NCI-H187 treated with DMSO at 0.1 percent for 48 hours (cell line): ENCODE measurements at places on chromosomes 11 and 22.
A peak's percentile ranks its signal among the peaks of the same experiment; 100 is the strongest.

- no peak for DNase-seq
Observed at GRCh38 chr11:62954478-62954877, 30.3 kb downstream of the SLC22A6 start.

DNA sequence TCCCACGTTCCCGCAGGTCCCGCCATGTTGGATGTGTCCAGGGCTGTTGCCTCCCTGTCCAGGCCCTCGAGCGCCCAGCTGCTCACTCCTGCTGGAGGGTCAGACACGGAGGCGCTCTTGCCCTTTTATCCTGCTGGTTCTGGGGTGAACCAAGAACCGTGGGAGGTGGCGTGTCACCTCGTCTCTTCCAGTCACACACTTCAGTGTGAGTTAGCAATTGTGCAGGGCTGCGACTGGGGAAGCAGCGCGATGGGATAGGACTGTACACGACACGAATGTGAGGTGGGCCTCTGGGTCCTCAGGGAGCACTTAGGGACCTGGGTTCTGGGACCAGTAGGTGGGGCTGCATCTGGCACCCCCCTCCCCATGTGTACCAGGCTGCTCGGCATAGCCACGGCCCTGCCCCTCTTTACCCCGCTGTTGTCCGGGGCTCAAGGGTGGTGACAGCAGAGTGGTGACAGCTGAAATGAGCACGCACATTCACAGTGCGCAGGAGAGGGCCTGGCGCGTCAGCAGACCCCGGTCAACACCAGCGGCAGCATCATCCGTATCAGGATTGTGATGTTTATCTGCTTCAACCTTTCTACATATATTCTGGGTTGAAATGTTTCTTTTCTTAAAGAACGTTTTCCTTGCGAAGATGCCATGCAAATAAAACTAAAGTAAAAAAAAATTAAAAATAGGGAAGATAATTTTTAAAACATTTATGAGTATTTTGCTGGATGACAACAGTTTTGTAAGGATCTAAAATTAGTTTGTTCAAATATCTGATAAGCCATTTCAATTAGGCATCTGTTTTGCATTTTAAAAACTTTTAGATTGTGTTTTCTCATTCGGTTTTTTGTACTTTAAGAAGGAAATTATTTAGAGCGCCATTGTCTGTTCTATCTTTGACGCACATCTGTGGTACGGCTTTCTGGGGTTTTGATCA is 210.7 kb downstream of the TBC1D22A start:
- DNase-seq = no peak

DNA sequence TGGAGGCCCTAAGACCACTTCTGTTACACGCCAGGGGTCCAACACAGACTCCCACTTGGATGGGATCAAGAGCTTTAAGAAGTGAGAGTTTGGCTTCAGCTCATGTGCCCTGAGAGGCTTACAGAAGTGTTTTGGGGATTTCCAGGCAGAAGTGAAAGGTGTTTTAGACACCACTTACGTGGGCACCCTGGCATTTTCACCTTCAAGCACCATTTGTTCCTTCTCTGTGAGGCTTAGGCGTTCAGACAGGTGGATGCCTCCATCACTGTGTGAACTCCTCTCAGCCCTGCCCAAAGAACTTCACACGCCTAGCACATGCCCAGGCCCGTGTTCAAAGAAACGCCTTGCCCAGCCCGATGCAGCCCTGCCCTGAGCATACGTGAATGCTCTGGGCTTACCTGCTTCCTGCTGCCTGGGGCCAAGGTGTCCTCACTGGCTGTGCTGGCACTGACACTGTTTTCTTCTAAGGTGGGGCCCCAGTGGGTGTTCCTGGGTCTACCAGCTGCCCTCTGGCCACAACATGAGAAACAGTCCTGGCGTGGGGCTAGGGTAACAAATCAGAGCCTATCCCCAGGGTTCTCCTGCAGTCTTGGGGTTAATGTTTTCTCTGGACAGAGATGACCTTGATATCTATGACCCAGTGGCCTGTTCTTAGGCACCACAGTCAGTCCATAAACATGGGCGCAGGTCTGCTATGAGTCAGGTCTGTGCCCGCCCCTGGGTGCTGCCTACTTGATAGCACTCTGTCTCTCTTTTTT is 34.0 kb downstream of the AMPD3 start:
- DNase-seq = no peak

GRCh38 chr22:40904101-40904500 is 42.2 kb upstream of the DNAJB7 start:
- no peak for DNase-seq

DNA sequence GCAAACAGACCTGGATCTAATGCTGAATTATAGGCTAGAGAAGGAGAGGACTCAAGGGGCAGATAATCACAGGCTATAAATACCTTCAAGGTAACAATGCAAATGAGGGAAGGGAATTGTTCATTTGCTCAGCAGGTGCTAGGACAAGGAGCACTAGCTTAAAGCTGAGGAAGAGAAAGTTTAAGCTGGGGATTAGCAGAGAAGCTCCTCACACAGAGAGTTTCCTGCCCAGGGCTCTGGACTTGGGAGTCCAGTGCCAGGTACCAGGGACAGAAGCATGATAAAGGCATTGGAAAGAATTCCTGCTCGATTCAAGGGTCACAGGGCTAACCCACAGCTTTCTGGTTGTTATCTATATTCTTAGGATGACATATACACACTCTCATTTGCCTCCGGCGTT is 509.9 kb downstream of the NTM start:
- DNase-seq = no peak

- no peak for DNase-seq
Observed at GRCh38 chr22:45496451-45496941, 6.2 kb upstream of the FBLN1 start.

GRCh38 chr11:70857894-70858293 is 394.5 kb downstream of the SHANK2 start:
- no peak for DNase-seq

DNA sequence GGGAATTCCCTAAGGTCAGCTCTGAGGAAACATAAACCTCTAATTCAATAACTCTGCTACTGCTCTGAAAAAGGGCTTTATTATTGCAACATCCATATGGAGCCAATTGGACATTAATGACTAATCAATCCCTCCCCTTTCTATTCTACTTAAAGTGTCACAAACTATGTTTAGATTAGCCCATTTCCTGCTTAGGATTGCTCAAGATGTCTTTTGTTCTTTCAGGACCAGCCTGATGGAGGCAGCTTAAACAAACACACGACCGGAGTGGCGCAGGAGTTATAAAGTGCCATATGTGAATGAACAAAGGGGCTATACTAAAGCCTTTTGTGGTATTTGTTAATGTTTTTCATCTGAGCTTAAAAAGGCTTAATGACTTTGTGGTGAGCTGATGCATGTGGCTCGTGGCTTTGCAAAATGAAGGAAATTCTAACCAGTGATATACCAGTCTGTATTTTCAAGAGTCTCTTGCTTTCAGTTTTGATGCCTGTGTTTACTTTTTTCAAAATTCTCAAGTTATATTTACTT is 354.4 kb downstream of the SOX6 start:
- DNase-seq = peak; percentile 97

DNA sequence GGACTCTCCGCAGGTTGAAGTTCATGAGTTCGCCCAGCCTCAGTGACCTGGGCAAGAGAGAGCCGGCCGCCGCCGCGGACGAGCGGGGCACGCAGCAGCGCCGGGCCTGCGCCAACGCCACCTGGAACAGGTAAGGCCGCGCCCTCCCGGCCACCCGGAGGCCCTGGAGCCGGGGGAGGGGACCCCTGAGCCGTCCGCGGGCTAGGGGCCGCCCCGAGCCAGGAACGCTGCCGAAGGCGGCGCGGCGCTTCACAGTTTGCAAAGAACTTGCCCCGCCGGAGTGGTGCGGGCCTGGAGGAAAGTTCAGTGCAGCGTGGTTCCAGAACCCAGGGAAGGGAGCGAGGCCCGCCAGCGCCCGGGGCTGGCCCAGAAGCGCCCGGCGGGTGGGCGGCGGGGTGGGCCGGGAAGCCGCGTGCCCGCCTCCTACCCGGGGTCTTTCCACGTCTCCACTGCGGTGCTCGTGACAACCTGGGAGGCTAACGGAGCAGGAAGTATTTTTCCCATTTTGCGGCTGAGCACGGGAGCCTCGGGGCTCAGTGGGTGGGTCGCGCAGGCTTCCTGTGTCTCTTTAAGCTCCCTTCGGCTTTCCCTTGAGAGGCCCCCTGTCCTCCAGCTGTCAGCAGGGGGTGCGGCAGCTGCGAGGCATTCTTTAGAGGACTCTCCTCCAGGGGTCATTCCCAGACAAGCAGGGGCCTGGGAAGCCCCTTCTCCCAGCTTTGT is 635 bp downstream of the PRR5 start:
- DNase-seq = no peak

DNA sequence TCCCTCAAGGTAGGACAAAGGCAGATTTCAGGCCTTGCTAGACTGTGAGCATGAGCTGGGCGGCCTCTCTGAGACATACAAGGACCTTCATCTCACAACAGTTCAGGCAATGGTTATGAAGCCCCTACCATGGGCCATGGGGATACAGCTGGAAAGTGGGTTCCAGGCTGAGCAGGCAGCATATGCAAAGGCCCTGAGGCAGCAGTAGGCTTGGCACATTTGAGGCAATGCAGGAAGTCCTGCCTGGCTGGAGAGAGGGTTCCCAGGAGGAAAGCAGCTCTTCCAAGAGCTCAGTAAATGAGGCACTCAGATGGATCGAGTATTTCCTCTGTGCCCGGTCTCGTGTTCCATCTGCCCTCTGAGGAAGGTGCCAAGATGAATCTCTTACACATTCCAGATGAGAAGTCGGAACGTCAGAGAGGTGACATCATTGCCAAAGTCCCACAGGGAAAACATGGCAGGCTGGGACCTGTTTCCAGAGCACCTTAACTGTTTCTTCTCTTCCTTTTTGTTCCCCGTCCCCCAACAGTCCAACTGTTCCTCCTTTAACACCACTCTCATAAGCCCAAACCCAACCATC is 388.6 kb downstream of the MN1 start:
- DNase-seq = no peak

- DNase-seq = no peak
Observed at GRCh38 chr11:61361237-61361740, 393 bp downstream of the CYB561A3 start.

- no peak for DNase-seq
Observed at GRCh38 chr11:32953700-32954099, 61.1 kb downstream of the QSER1 start.

DNA sequence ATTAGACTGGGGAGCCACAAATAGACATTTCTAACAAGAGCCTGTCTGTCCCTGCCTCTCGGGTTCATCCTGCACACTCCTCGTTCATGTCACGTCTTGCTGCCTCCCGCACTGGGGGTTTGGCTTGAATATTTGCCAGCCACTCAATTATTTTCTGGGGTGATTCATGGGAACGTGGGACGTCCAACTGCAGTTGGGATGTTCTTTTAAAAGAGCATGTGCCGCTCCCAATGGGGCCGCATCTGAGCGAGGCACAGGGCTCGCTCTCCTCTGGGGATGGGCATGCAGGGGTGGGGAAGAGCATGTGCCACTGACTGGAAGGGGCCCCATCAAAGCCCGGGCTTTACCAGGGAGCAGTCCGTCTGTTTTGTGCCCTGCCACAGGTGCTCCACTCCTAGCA is 43.4 kb downstream of the PARVG start:
- DNase-seq = no peak

- no peak for DNase-seq
Observed at GRCh38 chr11:108117746-108118371, 3.5 kb upstream of the ACAT1 start.

- no peak for DNase-seq
Observed at GRCh38 chr22:28963362-28963761, 80.0 kb downstream of the ZNRF3 start.

- DNase-seq = no peak
Observed at GRCh38 chr22:30612789-30613188, 5.8 kb downstream of the TCN2 start.
